ENCODE measurements at places on chromosomes 11 and 22.
A peak's percentile ranks its signal among the peaks of the same experiment; 100 is the strongest.

DNA sequence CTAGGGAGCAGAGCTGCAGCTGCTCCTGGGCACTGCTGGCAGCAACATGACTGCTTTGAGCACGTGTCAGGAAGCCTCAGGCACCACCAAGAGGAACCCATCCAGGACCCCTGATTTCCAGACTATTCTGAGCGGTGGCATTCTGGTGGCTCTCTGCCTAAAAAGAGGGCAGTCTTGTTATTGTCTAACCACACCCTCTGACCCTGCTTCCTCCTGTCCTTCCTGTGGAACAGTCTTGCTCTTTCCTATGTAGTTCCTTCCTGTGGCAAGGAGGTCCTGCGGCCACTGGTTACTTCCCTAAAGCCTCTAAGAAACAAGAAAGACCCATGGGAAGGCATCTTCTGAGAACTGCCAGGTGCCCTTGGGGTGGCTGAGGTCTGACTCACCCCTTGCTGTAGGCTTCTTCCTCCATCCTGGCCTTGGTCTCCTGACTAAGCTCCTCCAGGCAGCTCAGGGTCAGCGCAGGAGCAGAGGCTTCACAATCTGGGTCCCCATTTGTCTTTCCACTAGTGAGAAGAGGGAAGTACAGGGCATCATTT, 13.1 kb upstream of the LYVE1 start:
- ATAC-seq, result no peak

DNA sequence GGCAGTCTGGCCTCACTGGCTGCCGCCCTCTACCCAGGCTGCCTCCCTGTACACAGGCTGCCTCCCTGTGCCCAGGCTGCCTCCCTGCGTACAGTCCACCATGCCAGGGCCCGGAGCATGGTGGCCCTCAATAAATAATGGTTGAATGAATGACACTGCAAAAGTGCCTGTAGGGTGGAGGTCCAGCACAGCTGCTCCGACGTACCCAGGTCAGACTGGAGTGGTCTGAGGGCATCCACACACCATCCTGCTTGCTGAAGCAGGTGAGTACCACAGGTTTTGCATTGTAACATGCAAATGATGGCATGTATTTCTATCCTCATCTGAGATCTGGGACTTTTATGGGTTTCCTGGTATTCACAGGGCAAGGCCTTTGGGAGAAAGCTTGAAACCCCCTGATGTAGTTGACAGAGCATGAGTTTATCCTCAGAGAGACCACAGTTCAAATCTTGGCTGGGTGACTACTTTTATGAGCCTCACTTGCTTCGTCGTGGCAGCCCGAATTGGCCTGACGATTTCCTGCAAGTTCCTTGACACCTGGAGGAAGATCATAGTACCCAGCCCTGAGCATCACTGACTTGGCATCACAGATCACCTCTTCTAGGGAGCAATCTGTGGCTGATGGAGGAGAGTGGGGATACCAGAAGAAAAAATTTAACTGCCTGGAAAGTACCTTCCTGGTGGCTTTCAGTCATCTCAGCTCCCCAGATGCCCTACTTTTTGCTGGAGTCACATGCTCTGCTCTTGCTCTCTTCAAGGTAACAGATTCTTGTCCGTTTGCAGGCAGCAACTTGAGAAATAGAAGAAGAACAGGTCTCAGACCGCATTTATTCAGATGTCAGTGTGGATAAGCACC, 16.0 kb upstream of the CYB5R3 start:
- ATAC-seq, result no peak

DNA sequence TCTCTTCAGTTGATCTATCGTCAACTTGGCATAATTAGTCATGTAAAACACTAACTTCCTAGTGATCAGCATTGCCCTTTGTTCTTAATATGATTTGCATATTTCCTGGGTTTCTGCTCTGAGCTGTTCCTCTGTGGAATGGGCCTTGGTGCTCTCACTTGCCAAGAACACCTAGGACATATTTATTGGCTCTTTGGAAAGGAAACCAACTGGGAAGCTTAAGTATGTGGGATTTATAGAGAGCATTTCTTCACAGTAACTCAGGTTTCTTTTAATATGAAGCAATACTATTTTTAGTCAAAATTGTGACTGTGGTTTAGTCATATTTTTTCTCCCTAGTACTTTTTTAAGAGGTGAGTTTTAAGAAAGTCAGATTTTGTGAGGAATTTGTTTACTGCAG, 28.8 kb downstream of the FAT3 start:
- ATAC-seq, result no peak

DNA sequence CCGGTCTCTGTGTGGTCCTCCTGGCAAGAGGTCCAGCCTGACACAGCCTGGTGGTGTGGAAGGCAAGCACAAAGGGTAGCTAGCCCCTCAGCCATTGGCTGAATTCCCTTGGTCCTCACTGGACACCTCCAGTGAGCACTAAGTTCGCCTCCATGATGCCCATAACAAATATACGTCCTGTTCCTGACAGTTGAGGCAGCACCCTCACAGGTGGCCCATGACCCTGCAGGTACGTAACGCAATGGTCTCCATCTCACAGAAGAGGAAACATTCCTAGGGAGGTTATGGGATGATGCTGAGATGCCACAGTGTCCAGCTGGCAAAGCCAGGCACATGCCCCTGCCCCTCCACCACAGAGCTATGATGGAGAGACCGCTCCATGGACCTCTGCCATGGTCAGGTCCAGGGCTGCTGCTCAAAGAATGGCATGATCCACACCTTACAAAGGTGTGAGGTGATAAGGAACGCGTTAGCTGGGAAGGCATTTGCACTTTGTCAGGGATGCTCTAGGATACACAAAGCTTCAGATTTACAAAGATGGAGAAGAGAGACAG, 1.4 kb upstream of the GNAZ start:
- ATAC-seq, result no peak

- ATAC-seq, result peak; percentile 40
Observed at GRCh38 chr11:131422496-131422895, 52.1 kb downstream of the NTM start.

DNA sequence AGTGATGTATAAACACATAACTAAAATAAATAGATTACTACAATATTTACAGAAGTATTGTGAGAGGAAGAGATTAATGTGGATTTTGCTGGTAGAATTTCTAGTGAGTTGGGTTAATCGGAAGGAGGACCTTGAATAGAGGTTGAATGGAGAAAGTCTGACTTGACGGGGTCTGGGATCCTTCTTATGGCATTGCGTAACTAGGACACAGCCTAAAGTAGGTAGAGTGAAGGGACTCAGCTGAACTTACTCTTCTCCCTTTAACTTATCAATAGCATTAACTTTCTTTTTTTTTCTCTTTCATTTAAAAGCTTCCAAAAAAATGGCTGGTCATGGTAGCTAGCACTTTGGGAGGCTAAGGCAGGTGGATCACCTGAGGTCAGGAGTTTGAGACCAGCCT, 139.2 kb downstream of the HIPK3 start:
- ATAC-seq, result no peak

GRCh38 chr11:102447193-102447592, 5.4 kb downstream of the TMEM123 start:
- no peak for ATAC-seq

DNA sequence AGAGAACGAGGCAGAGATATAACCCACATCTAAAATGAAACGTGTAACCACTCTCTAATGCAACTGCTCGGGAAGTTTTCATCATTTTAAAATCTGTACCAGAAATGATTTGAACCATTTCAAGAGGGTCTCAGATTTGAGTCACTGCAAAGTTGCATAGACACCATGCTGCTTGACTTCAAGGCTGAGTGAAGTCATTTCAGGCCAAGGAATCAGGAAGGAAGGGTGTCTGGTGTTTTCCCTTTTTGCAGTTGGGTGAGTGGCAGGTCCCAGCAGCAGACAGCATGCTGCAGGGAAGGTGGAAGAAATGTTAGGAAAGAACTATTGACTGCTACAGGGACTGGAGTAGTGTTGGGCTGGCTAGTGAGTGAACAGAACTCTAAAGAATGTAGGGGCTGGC, 16.5 kb downstream of the TANGO2 start:
- no peak for ATAC-seq

DNA sequence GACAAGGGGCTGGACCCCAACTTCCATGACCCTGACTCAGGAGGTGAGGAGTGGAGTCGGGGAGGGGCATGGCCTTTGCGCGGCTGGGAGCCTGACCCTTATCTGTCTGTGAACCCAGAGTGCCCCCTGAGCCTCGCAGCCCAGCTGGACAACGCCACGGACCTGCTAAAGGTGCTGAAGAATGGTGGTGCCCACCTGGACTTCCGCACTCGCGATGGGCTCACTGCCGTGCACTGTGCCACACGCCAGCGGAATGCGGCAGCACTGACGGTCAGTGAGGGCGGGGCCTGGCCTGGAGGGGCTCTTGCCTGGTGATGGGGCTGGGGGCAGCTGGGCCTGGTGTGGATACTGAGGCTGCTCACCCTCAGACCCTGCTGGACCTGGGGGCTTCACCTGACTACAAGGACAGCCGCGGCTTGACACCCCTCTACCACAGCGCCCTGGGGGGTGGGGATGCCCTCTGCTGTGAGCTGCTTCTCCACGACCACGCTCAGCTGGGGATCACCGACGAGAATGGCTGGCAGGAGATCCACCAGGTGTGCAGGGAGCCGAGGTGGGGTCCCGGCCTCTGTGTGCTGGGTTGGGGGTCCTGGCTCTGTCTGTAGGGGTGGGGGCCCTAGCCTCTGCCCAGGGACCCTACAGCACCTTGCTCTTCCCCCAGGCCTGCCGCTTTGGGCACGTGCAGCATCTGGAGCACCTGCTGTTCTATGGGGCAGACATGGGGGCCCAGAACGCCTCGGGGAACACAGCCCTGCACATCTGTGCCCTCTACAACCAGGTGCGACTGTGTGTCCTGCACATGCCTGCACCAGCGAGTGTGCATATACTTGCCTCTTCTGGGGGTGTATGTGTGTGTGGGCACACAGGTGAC, 6.3 kb downstream of the SHANK3 start:
- no peak for ATAC-seq

GRCh38 chr22:41106122-41106968, 14.0 kb downstream of the EP300 start:
- no peak for ATAC-seq

- ATAC-seq, result no peak
Observed at GRCh38 chr11:26841818-26842473, 120.1 kb upstream of the SLC5A12 start.

- ATAC-seq, result no peak
Observed at GRCh38 chr11:12524865-12525264, 147.5 kb downstream of the PARVA start.

GRCh38 chr11:14242187-14242586, 116.8 kb downstream of the RRAS2 start:
- ATAC-seq, result no peak

DNA sequence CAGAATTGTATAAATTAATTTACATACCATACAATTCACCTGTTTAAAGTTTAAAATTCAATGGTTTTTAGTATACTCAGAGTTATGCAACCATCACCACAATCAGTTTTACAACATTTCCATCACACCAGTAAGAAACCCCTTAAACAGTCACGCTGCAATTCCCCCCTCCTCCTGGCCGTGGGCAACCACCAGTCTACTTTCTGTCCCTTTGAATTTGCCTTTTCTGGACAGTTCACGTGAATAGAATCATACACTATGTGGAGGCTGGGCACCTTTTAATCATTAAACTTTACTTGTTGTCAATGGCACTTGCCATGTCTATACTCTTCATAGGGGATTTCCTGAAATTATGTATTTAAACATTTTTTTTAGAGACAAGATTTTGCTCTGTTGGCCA, 20.1 kb upstream of the SWAP70 start:
- no peak for ATAC-seq

GRCh38 chr11:13962562-13963168, at the start of gene SPON1:
Gene SPON1 (plus strand): TSS chr11:13962723. CDS start chr11:13962905, 182 bp downstream.
- ATAC-seq, result peak; percentile 90

GRCh38 chr11:121383716-121384115, 68.4 kb upstream of the SORL1 start:
- ATAC-seq, result no peak

GRCh38 chr11:103927535-103927934, 108.9 kb upstream of the DDI1 start:
- peak; percentile 62 for ATAC-seq

- ATAC-seq, result peak; percentile 96
Observed at GRCh38 chr11:125433454-125434121, 62.5 kb downstream of the FEZ1 start.

DNA sequence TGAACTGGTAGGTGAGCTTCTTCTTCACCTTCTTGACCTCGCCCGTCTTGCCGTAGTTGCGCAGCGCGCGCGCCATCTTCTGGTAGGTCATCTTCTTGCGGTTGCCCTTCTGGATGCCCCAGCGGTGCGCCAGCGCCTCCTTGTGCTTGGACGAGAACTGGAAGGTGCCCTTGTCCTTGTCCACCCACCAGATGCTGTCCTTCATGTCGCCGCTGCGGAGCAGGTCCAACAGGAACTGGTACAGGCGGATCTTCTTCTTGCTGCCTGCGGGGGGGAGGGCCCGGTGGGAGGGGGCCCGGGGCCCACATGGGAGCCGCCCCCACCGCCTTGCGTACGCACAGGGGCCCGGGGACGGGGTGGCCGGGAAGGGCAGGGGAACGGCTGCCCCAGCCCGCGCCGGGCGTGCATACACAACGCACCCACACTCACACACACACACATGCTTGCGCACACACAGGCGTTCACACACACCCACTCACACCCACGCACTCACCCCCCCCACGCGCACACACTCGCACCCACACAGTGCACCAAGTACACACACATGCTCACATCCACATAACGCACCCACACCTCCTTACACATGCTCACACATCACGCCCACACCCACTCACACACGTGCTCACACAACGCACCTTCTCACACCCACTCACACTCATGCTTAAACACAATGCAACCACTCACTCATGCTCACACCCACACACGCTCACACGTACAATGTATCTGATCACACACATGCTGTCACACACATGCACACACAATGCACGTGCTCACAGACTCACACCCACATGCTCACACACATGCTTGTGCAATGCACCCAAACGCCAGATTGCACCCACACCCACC, 3.0 kb upstream of the MYBPC3 start:
- peak; percentile 84 for ATAC-seq

GRCh38 chr11:117089685-117090084, 8.5 kb downstream of the SIK3 start:
- ATAC-seq, result no peak

DNA sequence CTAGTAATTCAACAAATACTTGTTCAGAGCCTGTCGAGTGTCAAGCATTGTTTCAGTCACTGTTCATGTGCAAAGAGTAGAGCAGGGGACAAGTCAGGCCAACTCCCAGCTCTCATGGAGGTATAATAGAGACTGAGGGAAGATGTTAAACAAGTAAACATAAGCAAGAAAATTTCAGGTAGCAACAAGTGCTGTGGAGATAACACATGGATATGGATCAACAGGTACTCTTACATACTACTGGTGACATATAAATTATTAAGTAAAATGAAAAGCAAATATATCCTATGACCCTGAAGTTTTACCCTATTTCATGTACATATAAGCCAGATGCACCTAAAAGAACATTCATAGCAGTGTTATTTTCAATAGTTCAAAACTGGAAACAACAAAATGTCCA, 42.7 kb downstream of the SIK2 start:
- no peak for ATAC-seq

DNA sequence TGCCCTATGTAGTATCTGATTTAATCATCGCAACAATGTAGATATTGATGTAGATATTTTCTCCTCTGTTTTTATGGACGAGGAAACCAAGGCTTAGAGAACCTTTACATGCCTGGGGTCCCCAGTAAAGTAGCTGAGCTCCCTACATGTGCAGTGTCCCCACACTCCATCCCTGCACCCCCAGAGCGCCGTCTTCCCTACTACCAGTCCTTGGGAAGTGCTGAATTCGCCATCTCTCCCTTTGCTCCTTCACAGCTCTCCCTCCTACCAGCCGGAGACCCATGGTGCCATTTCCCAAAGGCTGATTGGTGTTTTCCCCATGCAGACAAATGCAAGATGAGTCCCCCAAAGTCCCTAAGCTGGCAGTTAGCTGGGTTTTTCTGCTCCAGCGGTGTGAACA, 86.0 kb downstream of the CEP164 start:
- ATAC-seq, result no peak

- no peak for ATAC-seq
Observed at GRCh38 chr11:11119917-11120316, 233.1 kb downstream of the CSNK2A3 start.
